ENCODE measurements at places on chromosomes 5 and 9.

- DNase-seq, result no peak
Observed at GRCh38 chr5:149325166-149325735, 20.0 kb upstream of the GRPEL2 start.

DNA sequence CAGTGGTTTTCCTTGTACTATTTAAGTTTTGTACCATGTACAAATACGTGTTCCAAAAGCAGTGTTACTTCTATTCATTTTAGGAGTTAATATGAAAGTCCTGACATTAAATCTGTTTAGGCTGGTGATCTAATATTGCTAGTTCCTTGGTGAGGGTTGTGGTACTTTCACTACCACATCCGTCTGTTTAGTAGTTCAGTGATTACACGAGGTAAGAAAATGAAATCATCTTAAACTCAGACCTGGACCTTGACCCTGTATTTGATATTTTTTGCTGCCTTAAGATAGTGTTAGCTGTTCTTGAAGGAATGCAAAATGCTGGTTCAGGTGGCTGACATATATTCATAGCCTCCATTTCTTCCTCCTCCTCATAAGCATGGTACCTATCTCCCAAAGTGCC, 50.3 kb downstream of the MTAP start:
- DNase-seq, result no peak

GRCh38 chr9:109440797-109441287, 57.3 kb downstream of the PTPN3 start:
- DNase-seq, result peak; percentile 44

- no peak for DNase-seq
Observed at GRCh38 chr5:96861076-96861475, 15.2 kb upstream of the ERAP2 start.

DNA sequence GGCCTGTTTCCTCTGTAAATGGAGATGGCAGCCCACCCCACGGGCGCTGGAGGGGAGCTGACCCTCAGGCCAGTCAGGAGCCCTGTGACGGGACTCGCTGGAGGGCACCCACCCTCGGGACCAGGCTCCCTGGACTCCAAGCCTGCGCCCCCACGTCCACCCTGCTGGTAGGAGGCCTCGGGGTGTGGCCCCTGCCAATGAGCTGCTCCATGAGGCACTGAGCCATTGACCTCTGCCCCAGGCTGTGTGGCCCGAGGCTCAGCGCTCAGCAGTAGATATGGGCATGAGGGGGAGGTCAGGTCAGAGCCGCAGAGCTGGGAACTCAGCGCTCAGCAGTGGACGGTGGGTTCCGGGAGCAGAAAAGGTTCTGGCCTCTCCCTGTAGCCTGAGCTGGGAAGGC, 52.3 kb upstream of the EGFL7 start:
- DNase-seq, result no peak

GRCh38 chr9:5485378-5486085, 24.8 kb upstream of the PDCD1LG2 start:
- no peak for DNase-seq

DNA sequence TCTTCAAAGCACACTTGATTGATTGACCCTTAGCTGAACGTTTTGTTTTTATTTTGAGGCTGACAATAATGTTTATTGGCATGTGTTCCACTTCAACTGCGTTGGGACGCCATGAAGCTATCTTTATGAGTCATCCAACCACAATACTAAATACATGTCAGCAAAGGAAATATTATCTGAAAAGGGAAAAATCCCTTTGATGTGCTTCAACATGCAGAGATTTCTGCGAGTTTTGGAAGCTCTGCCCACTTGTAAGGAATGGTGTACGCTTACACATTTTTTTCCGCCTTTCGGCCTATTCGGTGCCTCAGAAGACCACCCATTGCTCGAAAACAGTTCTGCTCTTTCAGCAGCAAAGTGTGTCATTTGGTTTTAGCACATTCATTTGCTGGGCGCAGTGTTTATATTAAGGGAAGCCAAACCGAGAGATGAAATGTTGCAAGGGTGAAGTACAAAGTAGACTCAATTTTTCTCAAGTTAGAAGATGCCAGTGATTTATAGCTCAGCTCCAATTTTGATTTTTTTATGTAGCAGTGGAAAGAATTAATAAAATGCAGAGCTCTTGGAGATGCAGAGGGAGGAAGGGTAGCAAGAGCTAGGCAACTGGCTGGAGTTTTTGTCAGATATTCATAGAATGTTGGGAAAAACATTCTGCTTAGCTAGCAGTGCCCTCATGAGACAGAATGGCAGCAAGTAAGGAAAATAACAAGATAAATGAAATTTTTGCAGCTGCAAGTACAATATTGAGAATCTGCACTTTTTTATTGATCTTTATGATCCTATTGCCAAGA, 68.9 kb downstream of the PRDM6 start:
- DNase-seq, result no peak

DNA sequence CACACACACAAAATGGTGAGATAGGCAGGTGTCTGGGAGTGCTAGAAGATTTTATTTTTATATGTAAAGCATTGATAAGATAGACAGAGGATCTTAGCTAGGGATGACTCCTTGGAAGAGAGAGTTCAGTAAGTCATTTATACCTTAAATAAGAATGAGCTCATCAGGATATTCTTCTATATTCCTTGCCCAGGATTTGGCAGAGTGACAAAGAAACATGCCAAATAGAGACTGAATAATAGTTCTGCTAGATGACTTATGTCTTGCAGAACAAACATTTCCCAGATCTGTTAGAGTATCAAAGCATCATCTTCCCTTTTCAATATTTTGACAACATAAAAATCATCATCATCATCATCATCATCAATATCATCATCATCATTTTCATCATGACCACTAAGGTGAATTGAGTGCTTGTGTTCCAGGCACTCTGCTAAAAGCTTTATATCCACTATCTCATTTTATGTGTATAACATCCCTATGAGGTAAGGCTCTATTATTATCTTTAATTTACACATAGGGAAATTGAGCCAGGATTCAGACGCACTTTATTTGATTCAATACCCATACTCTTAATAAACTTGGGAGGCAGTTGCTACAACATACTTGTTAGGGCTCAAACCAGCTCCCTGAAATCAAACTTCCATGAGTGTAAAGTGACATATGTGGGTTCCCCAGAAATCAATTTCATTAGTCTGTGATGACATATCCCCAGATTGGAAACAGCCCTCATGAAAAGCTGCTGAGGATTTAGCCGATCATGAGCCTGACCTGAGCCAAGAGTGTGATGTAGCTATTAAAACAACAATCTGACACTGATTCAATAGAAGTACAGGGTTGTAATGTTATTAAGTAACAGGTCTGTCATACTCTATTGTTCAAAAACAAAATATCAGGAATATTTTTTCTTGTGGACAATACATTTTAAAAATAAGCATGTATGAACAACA, 176.3 kb upstream of the SEMA6A start:
- no peak for DNase-seq

GRCh38 chr5:158725297-158725851, 374.3 kb downstream of the EBF1 start:
- DNase-seq, result no peak

All from activated T-cell treated with anti-CD3 and anti-CD28 coated beads for 24 hours (primary cell).